Activated CD4-positive, alpha-beta T cell treated with anti-CD3 and anti-CD28 coated beads, Interleukin-2, amount 50 U/mL, for 1 hour (primary cell): ENCODE measurements at places on chromosomes 16 and 17.

DNA sequence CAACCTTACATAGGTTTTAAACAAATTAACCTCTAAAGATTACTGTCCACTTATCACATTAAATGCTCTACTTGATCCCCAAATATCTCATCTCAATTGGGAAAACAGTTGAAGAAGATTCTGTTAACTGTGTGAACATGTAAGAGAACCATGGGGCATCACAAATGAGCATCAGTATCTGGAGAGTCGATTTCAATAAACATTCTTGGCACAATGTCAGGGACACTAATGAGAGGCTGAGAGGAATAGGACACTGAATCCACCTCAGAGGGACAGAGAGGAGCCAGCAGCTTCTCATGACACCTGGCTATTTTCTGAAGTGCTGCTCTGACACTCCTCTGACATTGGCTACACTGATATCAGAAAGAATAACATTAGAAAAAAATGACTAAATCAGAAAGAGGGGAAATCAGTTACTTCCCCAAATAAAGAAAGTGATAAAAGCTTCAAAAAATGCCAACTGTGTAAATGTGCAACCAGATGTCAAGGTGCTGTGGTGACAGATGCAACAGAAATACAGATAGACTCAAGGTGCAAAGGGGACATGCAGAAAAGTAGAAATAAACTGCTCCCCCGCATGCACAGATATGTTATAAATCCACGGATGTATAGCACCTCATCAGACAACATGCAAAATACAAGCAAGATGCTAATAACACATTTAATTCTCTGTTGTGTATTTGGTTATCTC, 67.4 kb downstream of the SNX11 start:
- DNase-seq: no peak

DNA sequence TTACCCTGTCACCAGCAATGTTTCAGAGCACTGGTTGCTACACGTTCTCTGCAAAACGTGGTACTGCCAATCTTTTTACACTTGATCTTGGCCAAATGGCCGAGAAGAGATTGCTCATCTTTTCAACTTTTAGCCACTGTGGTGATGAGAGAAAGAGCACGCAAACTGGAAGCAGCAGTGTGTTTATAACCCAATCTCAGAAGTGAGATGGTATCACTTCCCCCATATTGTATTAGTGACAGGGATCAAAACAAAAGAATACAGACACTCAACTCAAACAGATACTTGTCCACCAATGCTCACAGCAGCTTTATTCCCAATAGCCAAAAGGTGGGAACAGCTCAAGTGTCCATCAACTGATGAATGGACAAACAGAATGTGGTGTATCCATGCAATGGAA, 72.1 kb upstream of the FA2H start:
- DNase-seq: no peak

DNA sequence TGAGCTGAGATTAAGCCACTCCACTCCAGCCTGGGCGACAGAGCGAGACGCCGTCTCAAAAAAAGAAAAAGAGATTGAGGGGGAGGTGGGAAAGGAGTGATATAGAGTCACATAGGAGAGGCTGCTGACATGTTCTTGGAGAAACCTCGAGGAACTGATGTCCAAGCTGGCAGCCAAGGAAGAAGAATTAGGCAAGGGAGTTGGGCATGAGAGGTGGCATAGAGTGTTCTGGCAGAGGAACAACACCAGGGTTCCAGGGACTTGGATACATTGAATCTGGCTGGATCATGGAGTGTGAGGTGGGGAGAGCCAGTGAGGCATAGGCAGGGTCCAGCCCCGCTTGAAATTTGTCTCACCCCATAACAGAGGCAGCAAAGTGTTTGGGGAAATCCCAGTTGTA, 10.7 kb downstream of the CDH3 start:
- no peak for DNase-seq

- no peak for DNase-seq
Measured at GRCh38 chr16:86297391-86297790, 212.9 kb upstream of the FOXF1 start.

GRCh38 chr17:36778448-36778847, 158.8 kb upstream of the LHX1 start:
- DNase-seq: no peak

DNA sequence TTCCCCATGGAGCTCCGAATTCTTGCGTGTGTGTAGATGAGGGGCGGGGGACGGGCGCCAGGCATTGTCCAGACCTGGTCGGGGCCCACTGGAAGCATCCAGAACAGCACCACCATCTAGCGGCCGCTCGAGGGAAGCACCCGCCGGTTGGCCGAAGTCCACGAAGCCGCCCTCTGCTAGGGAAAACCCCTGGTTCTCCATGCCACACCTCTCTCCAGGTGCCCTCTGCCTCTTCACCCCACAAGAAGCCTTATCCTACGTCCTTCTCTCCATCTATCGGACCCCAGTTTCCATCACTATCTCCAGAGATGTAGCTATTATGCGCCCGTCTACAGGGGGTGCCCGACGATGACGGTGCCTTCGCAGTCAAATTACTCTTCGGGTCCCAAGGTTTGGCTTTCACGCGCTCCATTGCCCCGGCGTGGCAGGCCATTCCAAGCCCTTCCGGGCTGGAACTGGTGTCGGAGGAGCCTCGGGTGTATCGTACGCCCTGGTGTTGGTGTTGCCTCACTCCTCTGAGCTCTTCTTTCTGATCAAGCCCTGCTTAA, 617 bp upstream of the SENP3 start:
- DNase-seq: peak; percentile 82

GRCh38 chr17:55271958-55272710, 7.4 kb downstream of the HLF start:
- DNase-seq: no peak

DNA sequence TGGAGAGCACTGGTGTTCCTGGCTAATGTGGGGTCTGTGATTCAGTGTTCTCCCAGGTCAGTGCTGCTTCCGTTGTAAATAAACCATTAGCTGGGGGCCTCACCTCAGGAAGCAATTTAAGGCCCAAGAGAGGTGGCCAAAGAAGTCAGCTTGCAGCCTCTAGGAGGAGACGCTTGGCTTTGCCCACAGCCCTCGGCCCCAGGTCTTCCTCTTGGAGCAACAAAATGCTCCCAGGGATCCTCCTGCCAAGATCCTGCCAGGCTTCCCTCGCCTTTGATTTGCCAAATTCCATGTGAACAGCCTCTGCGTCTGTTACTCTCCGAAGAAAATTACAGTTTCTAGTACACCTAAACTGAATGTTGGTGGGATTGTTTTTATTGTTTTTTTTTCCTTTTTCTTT, 62.4 kb upstream of the TBX2 start:
- no peak for DNase-seq

GRCh38 chr16:72877374-72878028, 170.4 kb downstream of the ZFHX3 start:
- no peak for DNase-seq

DNA sequence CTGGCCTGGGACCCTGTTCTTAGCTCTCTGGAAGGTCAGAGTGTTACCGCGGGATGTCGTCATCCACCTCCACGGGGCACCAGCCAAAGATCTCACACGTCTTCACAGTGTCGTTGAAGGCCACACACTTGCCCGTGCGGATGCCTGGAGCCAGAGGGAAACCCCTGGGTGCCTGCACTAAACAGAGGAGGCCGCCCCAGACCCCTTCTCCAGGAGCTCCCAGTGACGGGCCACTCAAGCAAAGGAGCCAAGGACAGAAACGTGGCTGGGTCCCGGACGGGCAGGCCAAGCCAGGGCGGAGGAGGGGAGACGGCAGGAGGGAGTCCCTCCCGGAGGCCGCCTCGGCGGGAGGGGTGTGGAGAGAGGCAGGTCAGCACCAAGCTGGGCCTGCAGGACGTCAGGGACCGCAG, 11.0 kb upstream of the CAMKK1 start:
- no peak for DNase-seq

DNA sequence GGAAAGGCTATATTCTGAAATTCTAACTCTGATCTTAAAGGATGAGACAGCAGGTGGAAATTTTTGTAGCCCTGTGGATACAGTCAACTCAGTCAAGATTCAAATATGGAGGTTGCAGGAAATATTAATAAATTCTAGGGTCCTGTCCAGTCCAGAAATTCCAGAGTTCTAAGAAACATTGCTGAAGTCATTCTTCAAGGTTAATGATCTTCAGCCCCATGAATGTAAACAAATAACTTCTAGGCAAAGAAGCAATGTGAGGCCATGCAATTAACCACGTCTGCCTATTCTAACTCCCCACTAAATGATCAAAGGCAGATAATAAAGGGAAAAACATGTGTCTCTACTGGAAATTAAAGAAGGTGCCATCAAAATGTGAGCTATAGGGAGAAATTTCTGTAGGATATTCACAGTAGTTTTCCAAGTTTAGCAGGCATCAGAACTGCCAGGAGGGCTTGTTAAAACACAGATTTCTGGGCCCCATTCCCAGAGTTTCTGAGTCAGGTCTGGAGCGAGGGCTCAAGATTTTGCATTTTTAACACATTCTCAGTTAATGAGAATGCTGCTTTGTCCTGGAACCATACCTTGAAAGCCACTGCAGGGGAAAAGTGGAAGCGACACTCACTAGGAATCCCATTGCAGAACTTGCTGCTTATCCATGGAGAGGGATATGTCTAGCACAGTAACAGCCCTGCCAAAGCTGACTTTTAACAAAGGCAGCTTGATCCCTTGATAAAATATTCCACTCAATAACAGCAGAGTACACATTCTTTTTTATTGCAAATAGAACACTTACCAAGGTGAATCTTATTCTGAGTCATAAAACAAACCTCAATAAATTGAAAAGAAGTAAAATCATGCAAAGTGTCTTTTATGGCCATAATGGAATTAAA, 61.8 kb downstream of the DNAH3 start:
- DNase-seq: no peak
